Endothelial cell of umbilical vein (primary cell): ENCODE measurements at places on chromosomes 1 and 21.

DNA sequence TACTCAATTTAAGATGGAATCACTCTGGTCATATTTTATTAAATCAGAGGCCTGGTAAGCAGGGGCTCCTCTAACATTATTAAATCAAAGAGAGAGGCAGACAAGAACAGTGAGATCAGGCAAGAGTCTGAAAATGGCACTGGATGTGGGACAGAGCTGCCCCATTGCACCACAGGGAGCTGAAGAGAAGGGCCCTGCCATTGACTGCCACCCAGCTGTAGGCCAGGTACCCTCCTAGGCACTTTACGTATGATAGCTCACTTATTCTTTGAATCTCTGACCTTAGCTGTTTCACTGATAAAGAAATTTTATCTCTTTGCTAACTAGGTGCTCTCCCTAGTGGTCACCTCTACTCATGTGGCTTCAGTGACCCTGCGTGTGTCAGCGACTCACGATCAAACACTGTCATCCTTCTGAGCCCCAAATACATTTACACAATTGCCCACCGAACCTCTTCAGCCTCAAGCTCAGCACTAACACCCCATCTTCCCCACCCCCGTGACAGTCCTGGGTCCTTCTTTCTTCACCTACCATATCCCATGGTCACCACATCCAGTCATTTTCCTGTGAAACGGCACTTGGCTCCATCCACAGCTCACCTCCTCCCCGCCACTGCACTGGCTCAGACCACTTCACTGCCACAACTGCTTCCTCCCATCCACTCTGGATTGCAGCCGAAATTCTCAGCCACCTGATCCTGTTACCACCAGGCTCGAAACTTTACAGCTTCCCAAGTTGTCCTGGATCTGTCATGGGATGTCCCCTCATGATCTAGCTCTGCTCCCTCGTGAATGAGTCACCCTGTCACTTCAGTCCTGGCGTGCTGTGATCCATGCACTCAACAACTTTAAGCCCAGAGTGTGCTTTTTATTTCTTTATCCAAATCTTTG, 97.3 kb upstream of the SYT6 start:
- no peak for DNase-seq

DNA sequence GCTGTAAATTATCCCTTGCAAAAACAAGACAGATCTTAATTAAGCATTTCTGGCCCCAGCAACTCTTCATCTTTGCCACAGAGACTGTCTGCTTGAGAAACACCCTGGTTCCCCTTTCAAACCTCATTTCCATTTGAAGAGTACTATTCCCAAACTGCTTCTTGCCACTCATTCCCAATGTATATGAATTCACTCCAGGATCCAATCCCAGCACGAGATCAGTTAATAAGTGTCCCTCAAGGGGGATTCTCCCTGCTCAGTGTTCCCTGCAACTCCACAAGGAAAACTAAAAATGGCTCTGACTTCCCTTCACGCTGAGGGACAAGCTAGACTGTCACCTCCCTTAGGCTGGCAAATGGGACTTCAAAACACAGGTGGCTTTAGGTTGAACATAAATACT, 173.2 kb downstream of the SIPA1L2 start:
- DNase-seq, result no peak

DNA sequence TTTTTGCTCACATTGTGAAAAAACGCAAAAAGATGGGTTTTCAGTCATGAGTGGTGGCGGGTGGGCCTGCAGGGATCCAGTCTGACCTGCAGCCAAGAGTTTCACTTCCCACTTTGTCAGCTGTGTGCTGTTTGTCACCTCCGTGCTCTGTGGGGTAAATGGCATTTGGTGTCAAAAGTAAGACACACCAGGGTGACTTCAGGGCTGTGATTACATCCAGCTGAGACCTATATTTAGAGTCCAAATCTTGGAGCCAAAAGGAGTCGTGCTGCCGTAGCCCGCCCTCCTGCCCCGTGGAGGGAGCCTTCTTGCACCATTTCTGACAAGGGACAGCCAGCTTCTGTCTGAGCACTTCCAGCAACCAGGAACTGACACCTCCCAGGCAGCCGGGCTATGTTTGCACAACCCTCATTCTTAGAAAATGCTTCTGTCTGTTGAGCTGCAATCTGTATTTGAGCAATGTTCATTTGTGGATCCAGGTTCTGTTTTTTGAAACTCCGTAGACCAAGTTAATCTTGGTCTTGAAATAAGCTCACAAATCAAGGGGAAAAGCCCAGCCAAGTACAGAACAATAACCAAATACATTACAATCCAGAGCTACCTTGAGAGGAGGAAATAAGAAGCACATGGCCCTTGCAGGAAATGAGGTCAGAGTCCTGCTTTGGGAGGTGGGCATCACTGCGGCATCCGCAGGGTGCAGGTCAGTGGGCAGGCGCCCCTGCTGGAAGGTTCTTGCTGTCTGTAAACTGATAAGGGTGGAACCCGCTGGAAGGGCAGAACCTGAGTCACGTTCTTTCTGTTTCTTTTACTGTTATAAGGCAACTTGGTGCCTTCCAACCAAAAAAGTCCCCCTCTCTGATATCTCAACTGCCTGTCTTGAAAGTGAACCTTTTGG, 14.4 kb downstream of the ABCG1 start:
- DNase-seq, result peak; percentile 86

DNA sequence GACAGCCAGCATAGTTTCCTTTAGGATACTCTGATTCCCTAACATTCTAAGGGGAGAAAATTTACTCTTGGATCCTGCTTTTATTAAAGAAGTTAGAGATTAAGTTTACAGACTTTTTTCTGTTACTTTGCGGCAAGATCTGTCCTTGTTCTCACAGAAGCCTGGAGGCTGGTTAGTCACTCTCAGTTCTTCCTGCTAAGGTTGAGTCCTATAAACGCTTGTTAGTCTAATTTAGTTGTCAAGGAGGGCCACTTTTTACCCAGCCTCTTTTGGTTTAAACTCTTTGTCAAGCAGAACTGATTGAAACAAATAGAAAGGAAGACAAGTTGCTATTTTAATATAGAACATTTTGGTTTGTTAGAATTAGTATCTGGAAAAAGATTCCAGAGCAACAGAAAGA, 89.7 kb downstream of the C21orf91 start:
- DNase-seq, result no peak

DNA sequence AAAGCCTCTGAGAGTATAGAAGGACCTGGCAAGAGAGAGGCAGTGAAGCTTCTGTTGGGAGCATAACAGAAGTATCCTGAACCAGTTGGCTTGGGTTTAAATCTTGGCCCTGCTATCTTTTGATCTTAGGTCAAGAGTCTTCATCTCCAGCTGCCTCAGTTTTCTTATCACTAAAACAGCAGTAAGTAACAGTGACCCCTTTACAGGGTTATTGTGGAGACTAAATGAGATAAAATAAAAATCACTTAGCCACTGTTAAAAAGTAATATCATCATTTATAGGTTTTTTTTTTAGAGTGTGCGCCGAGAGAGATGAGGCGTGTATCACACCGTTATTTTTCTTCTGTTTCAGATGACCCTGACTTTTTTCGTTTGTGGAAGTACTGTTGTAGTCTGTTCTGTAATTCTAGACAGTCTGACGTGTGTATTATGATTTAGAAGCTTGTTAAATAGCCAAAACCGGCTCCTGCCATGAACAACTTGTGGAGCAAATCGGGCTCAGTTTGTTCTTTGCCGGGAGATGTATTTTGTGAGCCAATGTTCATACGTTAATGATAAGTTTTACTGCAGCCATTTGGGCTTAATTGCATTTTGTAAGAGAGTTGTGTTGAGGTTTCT, 1.1 kb downstream of the THRAP3 start:
- no peak for DNase-seq

- DNase-seq, result no peak
Measured at GRCh38 chr1:103309786-103310185, 201.5 kb upstream of the COL11A1 start.

DNA sequence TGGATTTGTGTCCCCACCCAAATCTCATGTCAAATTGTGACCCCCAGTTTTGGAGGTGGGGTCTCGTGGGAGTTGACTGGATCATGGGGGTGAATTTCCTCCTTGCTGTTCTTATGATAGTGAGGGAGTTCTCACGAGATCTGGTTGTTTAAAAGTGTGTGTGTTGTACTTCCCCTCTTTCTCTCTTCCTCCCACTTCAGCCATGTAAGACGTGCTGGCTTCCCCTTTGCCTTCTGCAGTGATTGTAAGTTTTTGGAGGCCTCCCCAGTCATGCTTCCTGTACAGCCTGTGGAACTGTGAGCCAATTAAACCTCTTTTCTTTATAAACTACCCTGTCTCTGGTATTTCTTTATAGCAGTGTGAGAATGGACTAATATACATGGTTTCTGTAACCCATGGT, 64.6 kb downstream of the RHOU start:
- DNase-seq, result no peak

- no peak for DNase-seq
Measured at GRCh38 chr1:232222614-232223013, 407.3 kb downstream of the SIPA1L2 start.

GRCh38 chr1:147444381-147444780, 96.9 kb upstream of the BCL9 start:
- no peak for DNase-seq

DNA sequence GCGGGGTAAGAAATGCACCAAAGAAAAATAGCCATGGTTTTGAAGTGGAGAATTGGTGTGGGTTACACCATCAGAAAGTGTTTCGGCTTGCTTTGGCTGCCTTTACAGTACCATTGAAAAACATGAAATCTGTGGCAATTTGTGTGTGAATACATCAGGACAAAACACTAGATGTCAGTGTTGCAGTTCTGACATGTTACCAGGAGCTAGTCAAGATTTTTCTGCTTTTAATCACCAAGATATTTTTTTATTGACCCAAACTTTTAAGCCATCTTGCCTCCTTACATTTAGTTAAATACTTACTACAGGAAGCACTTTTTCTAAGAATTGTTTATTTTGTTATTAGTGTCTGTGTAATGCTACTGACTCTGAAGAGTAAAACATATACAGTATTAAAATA, 14.3 kb downstream of the RRP15 start:
- DNase-seq, result peak; percentile 61

DNA sequence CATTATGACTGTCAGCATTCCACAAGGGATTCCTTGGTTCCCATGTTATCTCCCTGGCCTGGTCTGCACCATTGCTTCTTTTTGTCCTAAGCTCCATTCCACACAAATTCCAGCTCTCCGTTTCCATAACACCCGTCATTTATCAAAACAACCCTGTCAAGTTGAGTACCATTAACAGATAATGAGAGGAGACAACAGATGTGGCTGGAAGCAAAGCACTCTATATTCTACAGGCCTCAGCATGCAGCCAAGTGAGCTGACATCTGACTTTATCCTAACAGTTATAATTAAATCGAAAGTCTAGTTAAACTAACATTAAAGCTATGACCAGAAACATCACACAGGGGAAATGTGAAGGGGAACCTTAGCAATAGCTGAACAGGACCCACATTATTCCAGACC, 110.4 kb downstream of the RERE start:
- no peak for DNase-seq

DNA sequence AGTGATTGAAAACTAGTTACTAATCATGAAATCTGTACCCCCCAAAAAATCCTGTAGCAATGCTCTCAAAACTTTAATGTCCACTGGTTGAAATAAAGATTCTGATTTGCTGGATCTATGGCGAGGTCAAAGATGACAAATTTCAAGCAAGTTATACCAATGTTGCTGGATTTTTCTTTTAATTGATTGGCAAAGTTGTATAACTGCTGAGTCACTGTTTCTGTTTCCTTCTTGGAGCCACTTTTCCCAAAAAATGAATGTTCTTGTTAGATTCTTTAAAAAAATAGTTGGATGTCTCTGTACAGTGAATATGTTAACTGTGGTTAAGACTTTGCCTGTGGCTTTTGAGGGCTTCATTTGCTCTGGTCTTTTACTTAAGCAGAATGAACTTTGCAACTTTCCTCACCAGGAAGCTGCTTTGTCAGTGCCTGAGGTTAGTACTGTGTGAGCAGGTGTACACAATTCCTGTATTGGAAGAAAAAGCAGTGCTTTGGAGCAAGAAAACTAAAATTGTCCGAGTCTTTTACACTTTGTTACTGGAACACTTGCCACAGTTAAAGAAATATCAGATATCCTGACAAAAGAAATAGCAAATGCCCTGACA, 1211.9 kb downstream of the MRPL39 start:
- no peak for DNase-seq

- no peak for DNase-seq
Measured at GRCh38 chr21:40043423-40043822, 176.2 kb downstream of the PCP4 start.

DNA sequence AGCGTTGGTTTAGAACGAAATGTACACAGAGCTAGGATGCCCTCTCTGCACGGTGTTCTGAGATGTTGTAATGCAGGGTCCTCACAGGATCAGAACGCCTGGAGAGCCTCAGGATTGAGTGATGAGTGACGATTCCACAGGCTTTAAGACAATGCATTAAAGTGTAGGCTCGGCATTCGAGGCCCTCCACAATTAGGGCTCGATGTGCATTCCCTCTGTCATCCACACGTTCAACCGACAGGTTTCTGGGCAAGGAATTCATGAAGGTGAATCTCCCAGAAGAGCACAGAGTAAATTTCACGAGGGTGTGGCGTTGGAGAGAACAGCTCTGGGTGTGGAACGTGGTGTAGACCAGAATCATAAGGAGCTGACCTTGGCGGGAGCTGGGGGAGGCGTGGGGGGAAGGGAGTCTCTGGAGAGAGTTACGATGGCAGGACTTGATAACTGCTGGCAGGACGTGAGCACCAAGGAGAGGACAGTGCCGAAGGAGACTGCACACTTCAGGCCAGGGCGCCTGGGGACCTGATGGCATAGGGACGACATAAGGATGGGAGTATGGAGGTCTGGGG, 51.0 kb upstream of the EFHD2 start:
- DNase-seq, result no peak

- DNase-seq, result no peak
Measured at GRCh38 chr1:160024195-160024905, 7.4 kb downstream of the PIGM start.

DNA sequence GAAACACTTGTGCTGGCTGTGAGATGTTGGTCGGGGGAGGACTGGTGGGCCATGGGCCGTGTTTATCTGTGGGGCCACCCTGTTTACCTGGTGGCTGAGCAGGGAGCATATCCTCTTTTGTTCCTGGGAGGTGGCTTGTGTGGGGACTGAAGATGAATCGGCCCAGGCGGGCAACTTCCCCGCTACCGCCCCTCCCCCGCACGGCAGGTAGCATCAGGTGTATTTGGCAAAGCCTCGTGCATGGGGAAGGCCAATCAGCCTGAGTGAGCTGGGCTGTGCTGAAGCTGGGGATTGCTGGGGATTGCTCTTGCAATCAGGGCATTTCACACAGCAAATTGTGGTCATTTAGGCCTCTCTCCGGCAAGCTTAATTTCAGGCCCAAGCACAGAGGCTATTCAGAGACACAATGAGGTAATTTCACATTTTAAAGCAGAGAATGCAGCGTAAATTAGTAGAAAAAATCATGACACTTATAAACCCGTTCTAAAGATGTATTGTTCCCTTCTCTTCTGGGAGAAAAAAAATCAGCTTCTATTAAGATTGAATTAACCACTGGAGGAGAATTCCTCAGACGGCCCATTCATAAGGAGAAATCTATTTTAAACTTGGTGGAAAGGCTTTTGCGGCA, 197.7 kb upstream of the POU3F1 start:
- no peak for DNase-seq

DNA sequence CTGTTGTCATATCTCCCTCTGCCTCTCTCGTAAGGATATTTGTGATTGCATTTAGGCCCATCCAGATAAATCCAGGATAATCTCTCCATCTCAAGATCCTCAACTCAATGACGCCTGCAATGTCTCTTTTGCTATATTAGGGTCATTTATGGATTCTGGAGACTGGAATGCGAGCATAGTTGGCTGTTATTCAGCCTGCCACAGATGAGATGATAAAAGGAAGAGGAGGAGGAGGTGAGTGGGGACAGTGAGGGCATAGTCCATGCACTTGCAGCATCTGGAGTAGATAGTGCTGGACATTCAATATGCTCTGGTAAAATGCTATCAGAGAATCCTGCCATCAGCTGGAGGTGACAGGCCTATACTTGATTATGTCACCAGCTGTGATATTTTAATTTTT, 131.6 kb upstream of the CACNA1E start:
- no peak for DNase-seq
